HS-27A (cell line): ENCODE measurements at places on chromosomes 1 and 21.

GRCh38 chr1:10830961-10831668 is 34.7 kb upstream of the CASZ1 start:
- no peak for DNase-seq

- DNase-seq = no peak
Measured at GRCh38 chr1:165747632-165748447, 20.8 kb downstream of the TMCO1 start.

DNA sequence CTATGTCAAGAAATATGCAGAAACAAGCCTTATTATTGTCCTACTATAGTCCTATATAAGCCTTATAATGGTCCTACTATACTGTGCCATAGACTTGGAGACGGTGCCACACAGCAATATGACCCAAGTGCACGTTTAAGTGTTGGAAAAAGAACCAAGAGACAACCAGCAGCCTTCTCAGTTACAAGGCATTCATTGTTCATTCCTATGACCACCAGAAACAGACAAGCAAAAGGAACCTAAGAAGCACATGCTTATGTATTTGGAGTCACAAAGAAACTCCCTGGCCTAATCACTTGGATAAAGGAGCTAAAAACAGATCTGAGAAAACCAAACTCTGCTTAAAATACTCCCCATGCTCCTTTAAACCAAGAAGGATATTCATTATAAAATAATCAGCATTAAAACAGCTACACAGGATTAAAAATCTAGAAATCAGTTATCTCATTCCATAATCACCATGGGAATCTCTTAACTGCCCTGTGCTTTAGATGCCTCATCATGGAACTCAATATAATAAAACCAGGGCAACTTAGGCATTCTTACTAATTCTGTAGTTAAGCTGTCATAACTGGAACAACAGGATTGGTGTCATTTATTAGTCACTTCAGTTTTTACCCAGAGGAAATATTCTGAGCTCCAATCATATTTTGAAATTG is 7.0 kb downstream of the COLGALT2 start:
- no peak for DNase-seq

DNA sequence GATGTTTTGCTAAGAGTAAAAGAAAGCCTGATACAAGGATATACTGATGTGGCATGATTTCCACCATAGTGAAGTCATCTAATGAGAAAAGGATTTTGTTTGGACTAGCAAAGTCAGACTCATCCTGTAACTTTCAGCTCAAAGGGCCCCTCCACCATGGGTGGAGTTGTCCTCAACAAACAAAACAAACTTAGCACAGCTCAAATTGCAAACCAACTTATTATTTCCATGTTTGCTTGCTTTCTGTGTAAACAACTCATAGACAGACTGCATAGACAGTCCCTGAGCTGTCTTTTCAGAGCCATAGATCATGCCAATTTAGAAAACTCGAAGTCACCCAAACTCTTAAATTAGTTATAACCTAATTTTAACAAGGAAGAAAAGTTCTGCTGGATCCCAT is 69.4 kb upstream of the VAV3 start:
- no peak for DNase-seq

DNA sequence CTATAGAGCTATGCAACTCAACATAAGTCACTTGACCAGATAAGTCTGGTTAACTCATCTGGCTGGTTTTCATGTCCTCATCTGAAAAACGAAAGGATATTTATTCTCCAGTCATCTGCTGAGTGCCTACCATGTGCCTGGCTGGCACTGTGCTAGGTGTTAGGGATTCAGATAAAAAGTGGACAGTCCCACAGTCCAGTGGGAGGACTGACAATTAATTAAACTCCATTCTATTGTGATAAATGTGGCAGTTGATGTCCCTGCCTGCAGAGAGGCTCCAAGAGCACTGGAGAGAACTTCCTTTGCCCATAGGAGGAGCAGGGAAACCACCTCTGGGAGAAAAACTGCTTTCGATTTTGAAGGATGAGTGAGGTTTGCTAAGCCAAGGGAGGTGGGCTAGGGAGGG is 5.4 kb downstream of the NUAK2 start:
- no peak for DNase-seq

- DNase-seq = no peak
Measured at GRCh38 chr1:186819563-186819962, 9.2 kb upstream of the PLA2G4A start.

DNA sequence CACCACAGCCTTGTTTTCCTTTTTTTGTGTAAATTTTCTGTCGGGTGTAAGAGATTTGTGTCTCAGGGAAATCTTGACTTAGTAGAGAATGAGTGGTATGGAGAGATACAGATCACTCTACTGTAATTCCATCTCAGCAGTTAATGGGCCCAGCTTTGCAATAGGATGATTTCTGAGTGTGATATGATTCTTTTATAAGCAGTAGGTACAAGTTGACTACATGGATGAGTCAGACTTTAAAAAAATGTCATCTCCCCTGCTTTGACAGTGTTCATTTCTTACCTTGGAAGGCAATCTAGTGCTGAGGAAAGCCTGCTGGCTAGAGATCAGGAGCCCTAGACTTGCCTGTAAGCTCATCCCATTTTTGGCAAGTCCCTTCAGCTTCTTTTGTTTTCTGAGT is 261.9 kb downstream of the RYR2 start:
- no peak for DNase-seq

- no peak for DNase-seq
Measured at GRCh38 chr1:212413902-212414327, 771 bp downstream of the PACC1 start.

- DNase-seq = no peak
Measured at GRCh38 chr1:222420633-222421032, 127.3 kb downstream of the HHIPL2 start.
